ENCODE measurements at places on chromosomes 11 and 22.

GRCh38 chr11:135006800-135007199 lies 594.8 kb upstream of the B3GAT1 start:
- DNase-seq, result no peak

GRCh38 chr11:128948583-128948982 lies 5.9 kb upstream of the TP53AIP1 start:
- no peak for DNase-seq

DNA sequence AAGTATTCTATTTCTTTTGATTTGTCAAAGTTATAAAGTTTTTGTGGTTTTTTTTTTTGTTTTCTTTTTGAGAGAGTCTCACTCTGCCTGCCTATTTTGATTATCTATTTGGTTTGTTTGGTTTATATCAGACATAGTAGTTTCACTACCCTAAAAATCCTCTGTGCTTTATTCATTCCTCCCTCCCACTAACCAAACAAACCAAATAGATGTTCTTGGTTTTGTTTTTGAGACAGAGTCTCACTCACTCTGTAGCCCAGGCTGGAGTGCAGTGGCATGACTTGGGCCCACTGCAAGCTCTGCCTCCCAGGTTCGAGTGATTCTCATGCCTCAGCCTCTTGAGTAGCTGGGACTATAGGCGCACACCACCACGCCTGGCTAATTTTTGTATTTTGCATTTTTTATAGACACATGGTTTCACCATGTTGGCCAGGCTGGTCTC lies 67.9 kb downstream of the ENTHD1 start:
- no peak for DNase-seq

- no peak for DNase-seq
Observed at GRCh38 chr22:24894998-24895397, 51.5 kb downstream of the LHFPL7 start.

- no peak for DNase-seq
Observed at GRCh38 chr11:67349457-67349856, 3.9 kb downstream of the POLD4 start.

GRCh38 chr11:6438979-6439571 lies 1.7 kb downstream of the HPX start:
- peak; percentile 54 for DNase-seq

Data from stimulated activated CD4-positive, alpha-beta T cell treated with anti-CD3 and anti-CD28 coated beads, Interleukin-15, amount 100 ng/mL, for 24 hours (primary cell).